ENCODE measurements at places on chromosomes 5 and 9. TPM values are rescaled to one million over a fixed set of nuclear protein-coding genes. Genes with fewer than 3 reads are reported as not detected.

WNK2 gene
- not detected for total RNA-seq

FYB1 gene
- 0.09 TPM for total RNA-seq

BAAT gene
- total RNA-seq = not detected

DMRT2 gene
- total RNA-seq = not detected

KIF3A gene
- total RNA-seq = 1.8 TPM

PPP2R2B gene
- total RNA-seq = not detected

LIX1 gene
- not detected for total RNA-seq

SOWAHA gene
- total RNA-seq = not detected

TMOD1 gene
- total RNA-seq = not detected

PCDHGB4 gene
- total RNA-seq = 12.8 TPM

UQCRQ gene
- 113 TPM for total RNA-seq

HSDL2 gene
- total RNA-seq = 22.1 TPM

LHX6 gene
- not detected for total RNA-seq

ATG12 gene
- total RNA-seq = 50.3 TPM

IFNA13 gene
- not detected for total RNA-seq

TSLP gene
- total RNA-seq = 0.47 TPM

GOLGA2 gene
- total RNA-seq = 97.2 TPM

PCDHGA7 gene
- 5.1 TPM for total RNA-seq

Measured in pericardium fibroblast (primary cell).